ENCODE measurements at places on chromosomes 11 and 22.

DNA sequence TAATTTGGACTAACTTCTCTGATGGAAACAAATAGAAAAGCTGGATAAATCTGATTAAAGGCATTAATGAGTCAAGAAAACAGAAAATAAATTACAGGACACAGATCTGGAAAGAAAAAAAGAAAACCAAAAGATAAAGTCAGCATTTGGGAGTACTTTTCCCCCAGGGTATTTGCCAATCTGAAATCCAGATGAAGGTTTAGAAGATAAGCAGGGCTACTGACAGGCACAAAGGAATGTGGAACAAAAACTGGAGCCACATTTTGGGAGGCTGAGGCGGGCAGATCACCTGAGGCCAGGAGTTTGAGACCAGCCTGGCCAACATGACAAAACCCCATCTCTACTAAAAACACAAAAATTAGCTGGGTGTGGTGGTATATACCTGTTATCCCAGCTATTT, 57.2 kb downstream of the SBF2 start:
- DNase-seq = no peak

DNA sequence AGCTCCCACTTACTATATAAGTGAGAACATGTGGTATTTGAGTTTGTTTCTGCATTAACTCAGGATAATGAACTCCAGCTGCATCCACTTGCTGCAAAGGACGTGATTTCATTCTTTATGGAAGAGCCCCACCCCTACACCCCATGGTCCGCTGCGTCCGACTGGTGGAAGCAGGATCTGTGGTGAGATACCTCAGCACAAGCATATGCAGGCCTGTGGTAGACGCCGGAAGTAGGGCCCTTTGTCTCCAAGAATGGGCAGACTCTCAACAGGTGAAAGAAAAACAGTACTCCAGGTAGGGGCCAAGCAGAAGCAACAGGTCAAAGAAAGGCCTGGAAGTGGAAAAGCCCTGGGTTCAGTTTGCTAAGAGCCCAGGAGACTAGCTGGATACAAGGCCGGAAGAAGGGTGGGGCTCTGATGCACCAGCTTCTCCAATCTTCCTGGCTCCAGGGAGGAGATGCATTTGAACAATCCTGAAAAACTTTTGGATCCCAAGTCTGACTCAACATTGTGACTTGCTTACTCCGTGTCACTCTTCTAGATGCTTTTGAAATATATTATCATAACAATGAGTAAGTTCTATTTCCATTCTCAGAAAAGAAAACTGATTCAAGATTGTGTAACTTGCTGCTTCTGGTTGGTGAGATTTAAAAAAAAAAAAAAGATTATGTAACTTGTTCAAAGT, 30.4 kb downstream of the NEAT1 start:
- DNase-seq = peak; percentile 78

- no peak for DNase-seq
Observed at GRCh38 chr11:92268546-92268945, 43.9 kb downstream of the FAT3 start.

DNA sequence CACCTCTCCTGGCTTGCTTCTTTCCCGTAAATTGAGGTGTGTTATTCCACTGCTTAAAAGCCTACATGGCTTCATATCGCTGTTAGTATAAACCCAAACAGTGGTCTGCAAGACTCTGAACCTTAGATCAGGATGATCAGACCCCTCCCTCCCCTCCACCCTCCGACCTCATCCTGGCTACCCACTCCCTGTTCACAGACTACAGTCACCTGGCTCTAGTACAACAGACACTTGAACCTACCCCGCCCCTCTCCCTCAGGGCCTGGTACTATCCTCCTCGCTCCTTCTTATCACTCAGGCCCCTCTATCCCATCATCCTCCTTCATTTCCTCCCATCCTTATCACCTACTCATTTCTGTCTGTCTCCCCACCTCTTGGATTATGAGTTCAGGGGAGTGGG, 20.1 kb downstream of the PTPRJ start:
- no peak for DNase-seq

GRCh38 chr22:20008221-20008995, 8.2 kb downstream of the ARVCF start:
- no peak for DNase-seq

GRCh38 chr22:41217553-41218157, 12.5 kb downstream of the L3MBTL2 start:
- DNase-seq = peak; percentile 62

DNA sequence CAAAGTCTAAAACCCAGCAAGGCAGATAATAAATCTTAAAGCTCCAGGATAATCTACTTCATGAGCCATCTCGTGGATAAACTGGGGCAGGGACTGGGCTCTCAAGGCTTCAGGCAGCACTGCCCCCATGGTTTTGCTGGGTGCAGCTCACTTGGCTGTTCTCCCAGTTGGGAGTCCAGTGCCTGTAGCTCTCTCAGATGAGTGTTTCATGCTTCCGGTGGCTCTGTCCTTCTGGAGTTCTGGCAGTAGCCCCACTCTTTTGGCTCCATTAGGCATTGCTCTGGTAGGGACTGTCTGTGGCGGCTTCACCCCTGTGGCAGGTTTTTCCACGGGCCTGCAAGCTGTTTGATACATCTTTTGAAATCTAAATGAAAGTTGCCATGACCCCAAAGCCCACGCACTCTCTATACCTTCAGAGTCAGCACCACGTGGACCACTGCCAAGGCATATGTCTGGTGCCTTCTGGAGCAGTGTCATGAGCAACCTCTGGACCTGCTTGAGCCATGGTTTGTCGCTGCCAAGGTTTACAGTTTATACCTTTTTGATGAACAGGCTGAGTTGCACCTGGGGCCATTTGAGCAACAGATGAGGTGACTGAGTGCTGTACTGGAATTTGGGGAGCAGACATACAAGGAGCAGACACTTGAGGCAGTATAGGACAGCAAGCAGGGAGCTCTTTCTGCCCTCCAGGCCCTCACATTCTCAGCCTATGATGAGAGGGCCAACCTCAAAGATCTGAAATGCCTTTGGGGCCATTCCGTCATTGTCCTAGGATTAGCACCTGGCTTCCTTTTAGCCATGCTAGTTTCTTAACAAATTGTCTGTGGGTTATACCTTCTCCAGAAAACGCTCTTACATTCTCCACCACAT, 48.6 kb downstream of the MTNR1B start:
- no peak for DNase-seq

DNA sequence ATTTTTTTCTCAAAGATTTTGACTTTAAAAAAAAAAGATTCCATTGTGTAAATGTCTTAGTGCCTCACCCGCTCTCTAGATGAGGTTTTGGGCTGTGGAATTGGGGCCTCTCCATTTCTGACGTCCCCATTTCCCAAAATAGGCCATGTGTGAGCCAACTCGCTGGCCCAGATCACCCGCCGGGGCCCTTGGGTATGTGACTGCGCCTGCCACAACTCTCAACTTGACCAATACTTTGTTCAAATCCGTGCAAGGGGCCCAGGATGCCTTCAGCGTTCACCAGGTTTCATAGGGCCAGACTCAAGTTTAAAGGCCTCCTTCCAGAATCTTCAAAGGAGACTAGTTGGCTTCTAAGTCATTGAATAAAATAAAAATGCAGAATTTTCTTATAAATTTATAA, 96.0 kb downstream of the DHCR7 start:
- DNase-seq = no peak

DNA sequence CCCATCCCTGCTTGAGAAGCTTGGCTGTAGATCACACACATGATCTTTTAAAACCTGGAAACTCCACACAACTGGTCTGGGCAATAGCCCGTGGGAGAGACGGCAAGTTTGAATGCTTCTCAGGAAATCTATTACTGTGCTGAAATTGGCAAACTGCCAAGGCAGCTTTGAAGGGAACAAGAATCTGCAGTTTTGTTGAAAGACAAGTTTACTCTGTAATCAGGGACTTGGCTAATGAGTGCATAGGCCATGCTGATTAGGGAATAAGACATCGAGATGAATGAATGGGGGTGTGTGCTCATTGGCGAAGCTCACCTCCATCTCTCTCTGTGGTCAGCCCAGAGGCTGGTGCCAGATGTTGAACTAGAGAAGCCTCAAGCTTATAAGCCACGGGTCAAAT, 218.8 kb downstream of the HIPK3 start:
- no peak for DNase-seq

- DNase-seq = no peak
Observed at GRCh38 chr22:19223617-19224016, 45.1 kb upstream of the SLC25A1 start.

DNA sequence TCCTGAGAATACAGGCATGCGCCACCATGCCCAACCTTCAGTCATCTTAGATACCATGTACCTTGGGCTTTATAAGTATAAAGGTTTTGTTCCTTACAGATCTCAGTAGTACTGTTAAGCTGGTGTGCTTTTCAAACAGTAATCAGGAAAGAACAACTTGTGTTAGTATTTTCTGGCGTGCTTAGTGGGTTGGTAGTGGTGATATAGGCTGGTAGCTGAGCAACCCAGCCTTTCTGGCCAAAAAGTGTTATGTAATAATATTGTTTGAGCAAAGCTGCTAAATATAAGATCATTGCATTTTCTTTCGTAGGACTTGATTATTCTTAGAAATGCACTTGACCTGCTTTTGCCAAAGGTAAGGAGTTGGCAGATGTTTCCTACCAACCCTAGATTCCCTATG, 6.5 kb downstream of the ADSL start:
- no peak for DNase-seq

- no peak for DNase-seq
Observed at GRCh38 chr11:70305501-70305900, 35.0 kb downstream of the PPFIA1 start.

- no peak for DNase-seq
Observed at GRCh38 chr11:77630157-77630710, 7.4 kb downstream of the CLNS1A start.

DNA sequence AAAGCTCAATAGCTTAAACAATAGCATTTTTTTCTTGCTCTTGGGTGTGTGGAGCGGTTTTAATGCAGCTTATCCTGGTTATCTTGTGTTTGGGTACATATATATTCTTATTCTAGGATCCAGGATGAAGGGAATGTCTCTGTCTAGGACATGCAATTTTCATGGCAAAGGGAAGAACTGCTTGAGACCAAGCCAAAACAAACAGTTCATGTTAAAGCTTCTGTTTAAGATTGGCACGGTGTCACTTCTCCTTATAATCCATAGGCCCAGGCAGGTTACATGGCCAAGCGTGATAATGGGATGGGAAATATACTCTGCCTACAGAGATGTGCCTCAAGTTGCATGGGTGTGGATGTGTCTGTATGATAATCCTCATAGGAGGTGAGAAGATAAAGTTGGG, 177.1 kb upstream of the PGR start:
- no peak for DNase-seq

DNA sequence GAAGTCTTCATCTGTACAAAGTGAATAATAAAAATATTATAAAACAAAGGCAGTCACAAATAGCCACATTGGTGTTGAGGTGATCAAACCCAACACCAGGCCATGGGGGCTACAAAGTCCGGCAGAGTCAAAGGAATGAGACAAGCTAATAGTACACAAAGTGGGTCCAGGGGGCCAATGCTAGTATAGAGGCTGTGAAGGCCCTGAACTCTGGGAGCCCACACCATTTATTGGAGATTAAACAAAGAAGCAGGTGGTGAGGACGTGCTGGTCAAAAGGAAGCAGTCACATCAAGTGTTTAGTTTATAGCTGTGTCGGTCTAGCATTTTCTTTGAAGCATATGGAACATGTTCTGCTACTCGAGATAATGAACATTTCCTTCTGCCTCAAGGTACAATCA, 58.6 kb upstream of the CCT8L2 start:
- DNase-seq = no peak

DNA sequence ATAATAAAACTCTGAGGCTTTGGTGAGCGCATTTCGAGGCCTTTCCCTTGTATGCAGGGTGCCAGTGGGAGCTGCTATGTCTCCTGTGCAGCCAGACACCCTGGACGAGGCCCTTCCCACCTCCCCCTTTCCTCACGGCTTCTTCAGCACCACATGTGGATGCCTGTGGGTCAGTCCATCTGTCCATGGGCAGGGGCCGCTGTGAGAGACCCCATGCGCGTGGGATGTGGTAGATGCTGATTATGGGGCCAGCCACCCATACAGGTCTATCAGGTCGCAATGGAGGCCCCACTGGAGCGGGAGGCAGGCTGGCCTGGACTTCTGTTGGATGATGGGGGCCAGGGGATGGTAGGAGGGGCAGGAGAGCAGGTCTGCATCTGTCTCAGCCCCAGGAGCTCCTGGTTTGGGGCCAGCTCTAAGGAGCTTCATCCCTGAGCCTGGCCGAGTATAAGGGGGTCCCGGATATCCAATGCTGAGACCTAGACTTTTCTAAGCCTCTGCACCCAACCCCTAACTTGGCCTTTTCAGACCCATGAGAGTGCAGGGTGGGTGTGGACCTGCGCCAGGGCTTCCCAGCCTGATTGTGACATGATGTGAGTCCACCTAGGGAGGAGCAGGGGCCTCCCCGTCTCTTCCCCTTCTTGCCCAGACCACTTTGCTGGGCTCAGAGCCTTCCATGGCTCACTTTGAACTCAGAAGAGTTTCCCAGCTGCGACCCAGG, 14.0 kb upstream of the DGCR8 start:
- no peak for DNase-seq

DNA sequence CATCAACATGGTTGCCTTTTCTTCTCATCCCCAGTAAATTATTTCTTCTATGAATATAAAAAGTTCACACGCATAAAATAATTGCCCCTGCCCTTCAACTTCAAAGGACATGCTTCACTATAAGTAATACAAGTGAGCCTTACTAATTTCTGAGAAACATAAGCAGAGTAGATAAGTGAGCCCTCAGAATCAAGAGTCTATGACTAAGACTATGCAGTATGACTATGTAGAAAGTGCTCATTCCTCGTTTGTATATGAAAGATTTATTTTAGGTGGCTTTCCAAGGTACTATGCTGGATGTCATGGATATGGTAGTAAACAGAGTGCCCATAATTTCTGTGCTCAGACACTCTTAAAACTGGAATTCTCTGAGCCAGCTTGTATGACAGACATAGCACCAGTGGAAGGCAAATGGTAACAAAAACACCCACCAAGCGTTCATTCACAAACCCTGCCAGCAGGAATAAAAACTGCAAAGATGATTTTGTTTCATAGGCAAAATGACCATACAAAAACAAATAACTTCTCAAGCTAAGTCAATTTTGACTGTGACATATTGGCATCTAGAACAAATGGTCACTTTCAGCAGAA, 189.8 kb downstream of the CADM1 start:
- DNase-seq = no peak

- no peak for DNase-seq
Observed at GRCh38 chr22:44278243-44279068, 34.3 kb downstream of the SHISAL1 start.

DNA sequence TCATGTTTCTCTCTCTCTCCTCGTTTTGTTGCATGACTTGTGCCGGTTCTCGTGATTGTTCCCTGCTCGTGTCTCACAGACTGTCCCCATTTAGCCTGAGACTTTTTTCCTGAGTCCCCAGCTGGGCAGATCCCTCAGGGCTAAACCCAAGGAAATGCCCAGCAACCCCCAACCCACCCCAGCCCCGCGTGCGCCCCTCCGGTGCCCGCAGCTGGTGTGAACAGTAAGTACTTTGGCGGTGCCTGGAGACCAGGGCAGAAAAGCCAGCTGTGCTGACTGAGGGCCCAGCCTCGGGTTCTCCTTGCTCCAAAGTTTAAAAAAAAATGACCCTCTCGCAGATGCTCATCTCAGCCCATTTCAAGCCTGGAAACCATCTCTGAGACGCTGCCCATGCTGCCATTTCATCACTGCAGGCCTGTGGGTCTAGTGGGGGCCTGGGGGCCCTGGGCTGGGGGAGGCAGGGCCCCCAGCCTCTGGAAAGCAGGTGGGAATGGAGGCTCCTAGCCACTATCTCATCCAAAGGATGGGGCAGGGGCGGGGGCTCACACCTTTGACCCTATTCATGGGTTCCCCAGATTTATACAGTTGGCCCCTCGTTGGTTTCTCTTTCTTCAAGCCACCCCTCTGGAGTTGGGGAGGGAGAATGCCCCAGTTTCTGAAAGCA, 41.8 kb downstream of the KCNC1 start:
- no peak for DNase-seq

GRCh38 chr11:103619938-103620337, 416.5 kb upstream of the DDI1 start:
- no peak for DNase-seq
